ENCODE measurements at places on chromosomes 7 and 10.

DNA sequence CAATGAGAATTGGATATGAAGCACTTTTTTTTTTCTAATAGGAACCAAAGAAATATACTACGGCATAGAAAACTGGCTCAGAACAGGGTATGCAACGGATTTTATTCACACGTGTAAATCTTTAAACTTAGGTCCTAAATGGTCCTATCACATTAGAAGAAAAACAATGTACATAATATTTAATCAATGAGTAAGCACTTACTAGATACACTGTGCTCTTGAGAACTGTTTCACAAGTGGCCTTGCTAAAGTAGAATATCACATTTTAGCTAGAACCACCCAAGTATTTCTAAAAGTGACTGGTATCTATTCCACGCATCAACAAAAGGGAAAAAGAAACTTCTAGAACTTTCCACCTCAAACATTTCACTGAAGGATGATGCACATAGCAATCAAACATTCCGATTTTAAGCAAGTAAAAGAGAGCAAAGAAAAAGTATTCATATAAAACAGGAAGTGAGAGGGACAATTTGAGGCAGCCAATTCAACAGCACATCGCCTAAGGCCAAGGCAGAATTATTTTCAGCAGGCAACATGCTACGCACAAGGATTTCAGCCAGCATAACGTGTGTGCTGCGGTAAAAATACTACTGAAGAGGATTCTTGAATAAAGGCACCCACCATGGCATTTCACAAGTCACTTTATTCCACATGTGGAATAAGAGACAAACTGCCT is 55.8 kb downstream of the PARD3 start:
- no peak for DNase-seq

DNA sequence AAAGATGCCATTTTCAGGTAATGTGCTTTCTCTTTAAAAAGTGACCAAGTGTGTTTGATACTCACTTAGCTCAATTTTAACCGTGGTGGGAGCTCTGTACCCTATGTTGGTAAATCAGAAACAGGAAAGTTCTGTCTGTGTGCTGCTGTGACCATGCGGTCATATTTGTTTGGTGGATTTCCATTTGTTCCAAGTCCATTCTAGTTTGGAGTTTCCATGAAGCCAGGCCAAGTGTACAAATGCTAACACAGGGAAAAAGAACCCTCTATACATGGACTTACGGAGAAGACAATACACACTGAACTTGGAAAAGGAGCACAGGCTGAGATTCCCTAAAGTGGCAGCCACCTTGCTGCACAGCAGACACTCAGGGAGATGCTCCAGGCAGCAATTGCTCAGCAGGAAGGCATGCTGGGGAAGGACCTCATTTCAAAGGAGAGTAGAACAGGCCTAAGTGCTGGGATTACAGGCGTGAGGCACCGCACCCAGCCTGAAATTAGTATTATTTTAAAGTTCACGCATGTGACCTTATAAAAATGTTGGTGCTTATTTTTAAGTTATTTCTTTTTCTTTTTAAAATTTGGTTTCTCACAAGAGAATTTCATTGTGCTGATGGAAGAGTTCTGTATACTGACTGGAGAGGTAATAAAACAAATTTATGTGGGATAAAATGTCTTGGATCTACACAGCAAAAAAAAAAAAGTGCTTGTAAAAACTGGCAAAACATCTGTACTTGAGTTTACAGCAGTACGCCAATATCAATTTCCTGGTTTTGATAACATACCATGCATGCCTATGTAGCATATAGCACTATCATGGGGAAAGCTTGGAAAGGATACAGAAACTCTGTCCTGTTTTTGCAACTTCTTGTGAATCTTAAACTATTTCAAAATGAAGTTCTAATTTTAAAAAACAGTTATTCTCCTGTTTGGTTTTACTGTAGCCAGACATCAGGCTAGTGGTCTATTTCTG is 436.2 kb downstream of the KCNMA1 start:
- no peak for DNase-seq

GRCh38 chr10:113426181-113426877 is 126.5 kb upstream of the HABP2 start:
- no peak for DNase-seq

- no peak for DNase-seq
Measured at GRCh38 chr7:139655305-139655704, 122.5 kb downstream of the HIPK2 start.

DNA sequence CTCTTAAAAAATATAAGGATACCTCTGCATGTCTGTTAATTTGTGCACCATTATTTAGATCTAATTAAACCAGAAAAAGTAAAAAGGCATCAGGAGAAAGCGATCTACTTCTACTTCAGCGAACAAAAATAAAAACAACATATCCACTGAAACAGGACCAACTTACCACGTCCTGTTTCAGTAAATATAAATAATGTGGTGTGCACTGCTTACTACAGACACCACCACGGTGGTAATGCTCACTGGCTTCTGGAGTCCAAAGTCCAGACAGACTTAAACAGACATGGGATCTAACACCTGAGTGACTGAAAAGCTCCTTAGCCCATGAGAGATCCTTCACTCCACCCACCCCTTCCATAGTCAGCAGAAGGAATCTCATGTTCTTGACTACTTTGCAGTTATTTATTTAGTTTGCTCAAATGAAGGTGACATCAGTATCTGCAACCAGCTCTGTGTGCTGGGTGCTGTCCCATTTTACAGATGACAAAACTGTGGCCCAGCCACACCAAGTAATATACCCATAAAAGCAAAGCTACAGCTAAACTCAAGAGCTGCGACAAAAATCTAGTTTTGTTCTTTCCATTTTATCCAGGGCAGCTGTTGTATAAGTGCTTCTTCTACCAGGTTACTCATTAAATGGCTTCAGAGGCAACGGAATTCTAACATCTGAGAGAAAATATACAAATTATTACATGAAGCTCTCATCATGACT is 62.1 kb upstream of the NCAPG2 start:
- no peak for DNase-seq
